NCI-H510A (cell line): ENCODE measurements at places on chromosomes 11 and 22.

- no peak for DNase-seq
Observed at GRCh38 chr11:111045874-111046273, 199.7 kb upstream of the POU2AF2 start.

GRCh38 chr11:67464411-67465188 lies 4.5 kb downstream of the TMEM134 start:
- peak; percentile 33 for DNase-seq

DNA sequence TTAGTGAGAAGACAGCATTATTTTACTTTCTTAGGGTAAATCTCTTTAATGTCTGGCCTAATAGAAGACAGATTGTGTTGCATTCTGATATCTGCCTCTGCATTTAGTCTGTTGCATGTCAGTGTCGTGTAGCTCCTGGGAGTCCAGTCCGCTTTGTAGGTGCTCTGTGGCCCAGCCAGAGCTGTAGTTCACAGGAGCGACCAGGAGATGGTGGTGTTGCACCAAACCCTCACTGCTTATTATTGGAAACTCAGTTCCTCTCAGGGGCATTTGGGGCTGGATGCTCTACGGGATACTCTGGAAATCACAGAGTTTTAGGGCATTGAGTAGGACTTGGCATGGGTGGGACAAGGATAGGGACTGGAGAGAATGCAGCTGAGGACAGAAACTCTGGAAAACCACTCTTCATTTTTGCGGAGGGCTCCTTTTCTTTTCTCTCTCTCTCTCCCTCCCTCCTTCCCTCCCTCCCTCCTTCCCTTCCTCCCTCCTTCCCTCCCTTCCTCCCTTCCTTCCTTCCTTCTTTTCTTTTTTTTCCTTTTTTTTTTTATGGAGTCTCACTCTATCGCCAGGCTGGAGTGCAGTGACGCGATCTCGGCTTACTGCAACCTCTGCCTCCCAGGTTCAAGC lies 21.7 kb downstream of the MIAT start:
- DNase-seq: no peak

DNA sequence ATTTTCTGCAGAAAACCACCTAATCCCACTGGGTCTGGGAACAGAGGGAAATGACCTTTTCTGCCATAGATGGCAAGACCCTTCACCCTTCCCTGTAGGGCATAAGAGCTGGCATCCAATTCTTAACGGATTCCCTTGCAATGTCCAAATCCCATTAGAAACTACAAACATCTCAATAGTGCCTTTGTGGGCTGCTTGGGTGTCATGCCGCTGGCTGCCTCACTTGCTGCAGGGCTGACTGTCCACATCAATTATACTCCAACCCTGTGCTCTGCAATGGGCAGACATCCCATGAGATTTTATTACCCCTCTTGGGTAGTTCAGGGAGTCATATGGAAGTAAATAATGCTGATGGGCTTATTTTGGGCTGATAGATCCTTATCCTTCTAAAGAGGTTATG lies 7.3 kb downstream of the GRAP2 start:
- no peak for DNase-seq

- no peak for DNase-seq
Observed at GRCh38 chr11:114081641-114082414, 22.3 kb downstream of the ZBTB16 start.

DNA sequence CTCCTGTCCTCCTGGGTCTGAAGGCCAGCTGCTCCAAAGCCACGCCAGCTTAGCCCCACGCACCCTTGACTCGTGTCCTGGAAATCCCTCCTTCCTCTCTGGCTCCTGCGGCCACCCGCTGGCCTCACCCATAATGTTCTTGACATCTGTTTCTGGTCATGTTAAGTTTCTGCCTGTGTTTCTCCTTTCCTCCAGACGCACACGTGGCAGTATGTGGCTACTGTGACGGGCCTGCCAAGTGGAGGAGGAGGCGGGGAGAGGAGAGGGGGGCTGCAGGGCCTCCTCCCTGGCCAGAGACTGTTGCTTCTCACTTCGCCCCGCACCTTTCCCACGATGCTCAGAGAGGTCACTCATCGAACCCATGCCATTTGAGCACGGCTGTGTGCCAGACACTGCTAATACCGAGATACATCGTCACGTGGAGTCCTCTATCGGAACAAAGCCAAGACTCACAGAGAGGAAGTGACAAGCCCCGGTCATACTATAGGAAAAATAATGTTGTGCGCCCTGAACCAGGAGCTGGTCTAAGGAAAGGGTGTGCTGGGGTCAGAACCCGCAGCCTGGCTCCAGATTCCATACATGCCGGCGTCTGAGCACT lies 11.5 kb downstream of the C1QTNF6 start:
- DNase-seq: no peak

- no peak for DNase-seq
Observed at GRCh38 chr11:64449381-64450167, 90.6 kb downstream of the RPS6KA4 start.

DNA sequence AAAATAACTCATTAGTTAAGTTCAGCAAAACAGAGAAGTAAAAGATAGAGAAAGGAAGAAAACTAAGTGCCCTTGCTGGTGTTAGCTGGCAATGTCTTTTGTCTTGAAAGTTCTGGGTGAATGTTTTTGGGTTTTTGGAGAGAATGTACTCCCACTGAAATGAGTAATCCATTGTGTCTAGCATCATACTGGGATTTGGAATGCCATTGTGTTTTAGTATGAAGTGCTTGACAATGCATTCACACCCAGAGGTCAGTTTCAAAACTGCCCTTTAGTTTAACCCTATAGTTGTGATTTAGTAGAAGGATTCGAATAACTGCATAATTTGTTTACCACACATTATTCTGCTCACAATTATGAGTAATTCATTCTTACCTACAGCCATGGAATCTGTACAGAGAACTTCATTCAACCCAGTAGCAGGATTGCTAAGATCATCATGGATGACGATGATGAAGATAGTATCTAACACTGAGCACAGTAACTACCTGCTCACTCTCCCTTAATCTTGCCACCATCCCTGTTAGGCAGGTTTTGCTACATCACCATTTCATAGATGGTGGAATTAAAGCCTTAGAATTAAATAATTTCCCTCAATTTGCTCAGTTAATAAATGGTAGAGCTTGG lies 33.9 kb downstream of the MAML2 start:
- no peak for DNase-seq

DNA sequence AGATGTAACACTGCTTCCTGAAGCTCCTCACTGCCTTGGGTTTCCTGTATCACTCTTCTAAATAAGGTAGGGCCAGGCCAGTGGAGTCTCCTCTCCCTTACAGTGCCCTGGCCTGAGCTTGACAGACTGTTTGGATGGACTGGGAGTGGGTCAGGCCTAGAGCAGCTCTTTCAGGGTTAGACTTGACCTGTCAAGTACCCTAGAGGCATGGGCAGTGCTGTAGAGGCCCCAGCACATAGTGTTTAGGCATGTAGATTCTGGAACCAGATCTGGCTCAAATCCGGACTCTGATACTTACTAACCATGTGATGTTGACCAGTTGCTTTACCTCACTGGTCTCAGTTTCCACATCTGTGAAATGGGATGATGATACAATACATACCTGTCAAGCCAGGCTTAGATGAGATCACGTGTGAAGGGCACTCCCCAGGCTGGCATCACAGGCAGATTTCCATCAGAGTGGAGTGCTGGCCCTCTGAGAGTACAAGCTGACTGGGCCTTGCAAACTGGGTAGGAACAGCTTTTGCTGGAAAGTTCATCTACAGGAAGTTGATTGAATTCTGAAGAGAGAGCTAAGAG lies 1.4 kb upstream of the MICAL2 start:
- no peak for DNase-seq

DNA sequence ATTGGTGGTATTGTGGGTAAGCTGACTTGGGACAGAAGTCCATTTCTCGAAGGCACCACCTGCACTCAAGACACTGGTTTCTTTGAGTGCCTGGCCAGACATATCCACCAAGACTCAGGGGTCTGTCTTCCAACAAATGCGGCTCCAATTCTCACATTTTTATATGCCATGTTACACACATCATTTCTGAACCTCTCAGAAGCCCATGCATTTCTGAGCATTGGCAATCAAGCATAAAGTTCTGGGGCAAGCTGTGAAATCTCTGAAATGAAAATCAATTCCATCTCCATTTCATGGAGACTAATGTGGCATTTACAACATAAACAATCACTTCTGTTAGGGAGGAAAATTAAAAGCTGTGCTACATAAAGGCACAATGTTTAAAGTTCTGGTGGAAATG lies 243.7 kb downstream of the KIRREL3 start:
- no peak for DNase-seq

- no peak for DNase-seq
Observed at GRCh38 chr11:85257837-85258236, 369.3 kb downstream of the DLG2 start.
